DMS79 treated with DMSO at 0.1 percent for 48 hours (cell line): ENCODE measurements at places on chromosomes 2 and 18.

GRCh38 chr18:31146809-31147208 is 15.8 kb downstream of the DSC1 start:
- DNase-seq, result no peak

DNA sequence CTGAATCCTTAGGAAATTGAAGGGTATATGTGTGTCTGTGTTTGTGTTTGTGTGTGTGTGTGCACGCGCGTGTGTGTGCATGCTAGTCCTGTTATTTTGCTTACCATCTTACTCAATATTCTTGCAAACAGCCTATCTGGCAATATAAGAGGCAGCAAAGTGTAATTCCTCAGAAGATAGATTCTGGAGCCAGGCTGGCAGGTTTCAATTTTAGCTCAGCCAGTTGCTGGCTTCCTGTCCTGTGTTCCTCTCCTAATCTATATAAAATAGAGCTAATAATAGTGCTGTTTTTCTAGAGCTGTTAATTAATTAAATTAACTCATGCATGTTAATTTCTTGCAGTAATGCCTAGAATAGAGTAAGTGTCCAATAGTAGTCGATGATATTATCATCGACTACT is 256.2 kb downstream of the PIK3C3 start:
- no peak for DNase-seq

DNA sequence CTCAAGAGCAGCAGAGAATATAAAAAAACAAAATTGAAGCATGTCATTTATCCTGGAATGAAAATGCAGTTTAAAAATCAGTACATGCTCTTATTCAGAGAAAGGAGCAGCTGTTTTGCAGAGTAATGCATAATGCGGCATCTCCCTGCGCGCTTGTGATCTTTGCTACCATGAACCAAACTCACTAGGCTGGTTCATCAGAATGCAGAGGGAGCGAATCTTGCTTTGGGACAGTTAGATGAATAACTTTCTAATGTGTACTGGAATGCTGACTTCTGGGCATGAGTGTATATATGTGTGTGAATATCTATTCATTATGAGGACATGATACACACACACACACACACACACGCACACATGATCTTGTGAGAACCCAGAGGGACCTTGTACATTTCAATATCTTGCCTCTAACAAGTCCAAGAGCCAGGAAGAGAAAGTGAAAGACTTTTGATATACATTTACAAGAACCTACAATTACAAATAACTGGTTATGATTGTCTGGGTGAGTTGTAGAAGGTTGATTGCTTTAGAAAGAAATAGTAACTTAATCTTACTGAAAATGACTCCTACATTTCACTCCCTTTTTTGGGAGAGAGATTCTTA is 54.1 kb upstream of the THOC1 start:
- DNase-seq, result no peak

- DNase-seq, result peak; percentile 44
These were observed 903 bp downstream of the KCNG3 start for GRCh38 chr2:42492691-42493467.

DNA sequence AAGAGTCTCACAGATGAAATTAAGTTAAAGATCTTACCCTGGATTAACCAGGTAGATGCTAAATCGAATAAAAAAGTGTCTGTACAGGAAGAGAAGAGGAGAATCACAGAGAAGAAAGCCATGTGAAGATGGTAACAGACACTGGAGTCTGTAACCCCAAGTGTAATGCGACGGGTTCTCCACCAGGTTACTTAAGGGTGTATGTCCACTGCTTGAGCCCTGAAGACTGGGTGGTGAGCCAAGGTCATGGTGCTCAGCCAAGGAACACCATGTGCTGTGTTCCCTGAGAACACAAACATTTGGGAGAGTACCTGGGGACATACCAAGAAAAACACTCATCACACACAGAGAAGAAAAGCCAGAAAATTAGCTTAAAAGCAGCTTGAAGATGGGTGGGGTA is 8.2 kb upstream of the ACADL start:
- DNase-seq, result no peak

- DNase-seq, result no peak
These were observed 342.0 kb upstream of the DLGAP1 start for GRCh38 chr18:4797002-4797685.

DNA sequence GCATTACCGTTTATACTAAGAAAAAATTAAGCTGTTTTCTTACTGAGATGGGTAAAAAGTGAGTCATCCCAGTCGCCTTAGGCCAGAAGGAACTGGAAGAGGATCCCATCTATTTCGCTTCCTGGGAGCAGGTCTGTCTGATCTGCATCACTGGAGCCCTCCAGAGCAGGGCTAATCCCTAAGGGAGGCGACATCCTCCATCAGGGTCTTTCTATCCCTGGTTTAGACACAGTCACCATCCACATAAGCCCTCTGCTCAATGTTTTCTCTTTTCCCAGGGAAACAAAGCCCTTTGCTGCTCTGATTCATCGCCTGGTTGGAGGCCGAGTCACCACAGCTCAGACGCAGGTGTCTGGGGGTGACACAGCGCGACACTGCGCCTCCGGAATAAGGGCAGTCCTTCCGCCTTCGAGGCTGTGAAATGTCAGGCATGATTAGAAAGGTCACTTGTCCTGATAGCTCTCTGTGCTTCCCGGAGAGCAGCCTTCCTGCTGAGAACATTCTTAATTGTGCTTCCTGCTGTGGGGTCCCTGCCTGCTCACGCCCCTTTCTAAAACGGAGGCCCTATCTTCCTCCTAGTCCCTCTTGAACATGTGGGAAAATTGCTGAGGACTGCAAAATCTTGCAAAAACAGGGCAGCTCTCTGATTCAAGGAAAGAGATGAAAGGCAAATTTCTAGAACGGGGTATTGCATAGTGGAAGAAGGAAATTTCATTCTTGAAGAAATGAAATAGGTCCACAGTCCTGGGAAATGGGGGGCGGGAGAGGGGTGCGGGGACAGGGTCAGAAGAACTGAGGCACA is 56.3 kb downstream of the MARCHF4 start:
- DNase-seq, result no peak

- DNase-seq, result no peak
These were observed 18.8 kb downstream of the ZNF385B start for GRCh38 chr2:179842498-179843153.

DNA sequence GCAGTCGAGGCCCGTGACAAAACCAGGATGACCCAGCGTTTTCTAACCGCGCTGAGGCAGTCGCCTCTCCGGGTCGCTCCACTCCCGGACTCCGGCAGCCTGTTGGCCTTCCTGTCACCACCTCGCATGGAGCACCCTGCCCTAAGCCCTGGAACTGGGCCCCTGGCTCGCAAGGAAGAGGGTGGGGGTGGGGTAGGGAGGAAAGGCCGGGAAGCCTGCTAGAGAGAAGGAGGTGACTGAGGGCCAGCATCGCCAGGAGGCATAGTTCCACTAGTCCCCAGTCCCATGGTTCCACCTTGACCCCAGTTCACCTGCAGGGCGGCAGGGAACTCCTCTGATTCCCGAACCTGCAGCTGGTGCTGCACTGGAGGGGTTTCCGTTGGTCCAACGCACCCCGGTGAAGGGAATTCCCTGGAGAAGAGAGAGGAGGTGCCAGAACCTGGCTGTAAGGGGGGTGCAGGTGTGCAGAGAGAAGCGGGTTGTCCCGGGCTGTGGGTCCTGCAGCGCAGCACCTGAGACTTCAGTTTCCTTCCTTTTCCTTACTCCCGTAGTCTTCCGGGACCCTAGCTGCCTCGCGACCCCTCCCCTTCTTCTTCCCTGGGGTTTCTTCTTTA is 11.8 kb upstream of the EN1 start:
- DNase-seq, result no peak

DNA sequence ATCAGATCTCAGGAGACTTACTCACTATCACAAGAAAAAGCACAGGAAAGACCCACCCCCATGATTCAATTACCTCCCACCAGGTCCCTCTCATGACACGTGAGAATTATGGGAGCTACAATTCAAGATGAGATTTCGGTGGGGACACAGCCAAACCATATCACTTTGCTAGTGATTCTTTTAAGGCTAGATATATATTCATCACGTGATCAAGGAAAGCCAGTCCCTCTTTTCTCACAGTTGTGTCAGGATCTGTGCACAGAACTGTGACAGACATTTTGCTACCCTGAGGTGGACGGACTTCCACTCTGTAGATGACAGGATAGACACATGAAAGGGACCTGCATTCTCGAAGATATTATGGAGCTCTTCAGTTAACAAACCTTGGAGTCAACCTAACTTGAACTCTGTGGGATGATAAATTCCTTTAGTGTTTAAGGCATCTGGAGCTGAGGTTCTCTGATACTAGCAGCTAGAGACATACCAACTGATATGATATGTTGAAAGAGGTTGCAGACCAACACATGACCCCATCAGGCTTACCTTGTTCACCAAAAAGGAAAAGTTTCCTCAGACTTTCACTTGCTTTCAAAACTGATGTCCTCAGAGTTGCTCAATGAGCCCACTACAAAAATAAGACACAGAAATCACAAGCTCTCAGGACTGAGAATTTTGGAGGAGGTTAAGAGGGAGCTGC is 66.3 kb upstream of the SCG2 start:
- no peak for DNase-seq

DNA sequence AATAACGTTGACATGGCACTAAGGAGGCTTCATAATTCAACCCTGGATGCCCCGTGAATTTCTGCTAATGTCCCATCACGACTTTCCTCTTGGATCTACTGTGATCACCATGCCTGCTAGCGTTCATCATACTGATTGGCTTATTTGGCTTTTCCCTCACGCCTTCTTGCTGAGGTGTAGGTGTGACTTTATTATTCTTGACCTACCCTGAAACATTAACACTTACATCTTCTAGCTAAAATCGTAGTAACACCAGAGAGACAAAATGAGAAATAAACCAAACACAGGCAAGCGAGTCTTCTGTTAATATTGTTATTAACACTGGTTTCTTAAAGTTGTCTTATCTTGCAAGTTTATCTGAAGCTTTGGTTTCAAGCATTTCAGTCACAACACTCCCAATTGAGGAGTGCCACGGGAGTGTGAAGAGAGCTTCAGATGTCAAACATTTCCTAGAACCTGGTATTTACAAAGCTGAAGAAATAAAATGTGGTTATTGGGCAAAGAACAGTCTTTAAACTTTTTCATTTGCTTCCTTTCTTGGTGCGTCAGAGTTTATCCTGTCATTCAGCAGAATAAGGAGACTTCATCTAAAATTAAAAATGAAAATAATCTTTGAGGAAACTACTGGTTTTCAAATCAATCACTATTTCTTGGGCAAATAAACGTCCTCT is 15.4 kb upstream of the STAT1 start:
- no peak for DNase-seq

DNA sequence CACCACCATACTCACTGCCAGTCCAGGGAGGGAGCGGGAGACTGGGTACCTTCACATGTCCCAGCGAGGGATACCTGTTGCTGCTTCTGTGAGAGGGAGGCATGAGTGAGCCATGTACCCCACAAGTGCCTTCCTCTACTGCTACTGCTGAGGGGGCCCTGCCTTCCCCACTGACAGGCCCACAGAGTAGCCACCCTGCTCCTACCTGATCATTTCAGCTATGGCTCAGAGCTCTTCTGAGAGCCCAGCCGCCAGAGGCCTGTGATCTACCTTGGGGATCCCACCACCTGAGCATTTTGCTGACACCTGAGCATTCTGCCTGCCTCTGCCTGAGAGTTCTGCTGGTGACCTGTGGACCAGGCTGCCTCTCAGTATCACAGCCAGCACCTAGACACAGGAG is 137.6 kb downstream of the FSIP2 start:
- no peak for DNase-seq

DNA sequence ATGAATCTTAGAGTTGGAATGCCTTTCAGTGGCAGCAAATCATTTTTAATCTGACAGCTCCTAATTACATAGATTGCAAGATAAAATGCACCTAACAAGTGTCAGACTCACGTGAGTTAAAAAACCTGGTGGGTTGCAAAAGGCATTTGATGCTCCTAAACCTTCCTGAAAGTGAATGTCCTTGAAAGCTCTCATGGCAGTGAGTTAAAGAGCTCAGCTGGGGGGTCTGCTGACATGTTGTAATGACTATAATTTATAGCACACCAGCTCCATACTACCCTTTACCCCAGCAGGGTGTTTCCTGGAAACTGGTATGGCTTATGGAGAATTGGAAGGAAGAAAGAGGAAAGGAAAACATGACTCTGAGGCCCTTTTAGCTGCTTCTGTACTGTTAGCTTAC is 91.9 kb upstream of the CAVIN2 start:
- no peak for DNase-seq

- no peak for DNase-seq
These were observed 23.0 kb downstream of the ZFP36L2 start for GRCh38 chr2:43203373-43203772.

DNA sequence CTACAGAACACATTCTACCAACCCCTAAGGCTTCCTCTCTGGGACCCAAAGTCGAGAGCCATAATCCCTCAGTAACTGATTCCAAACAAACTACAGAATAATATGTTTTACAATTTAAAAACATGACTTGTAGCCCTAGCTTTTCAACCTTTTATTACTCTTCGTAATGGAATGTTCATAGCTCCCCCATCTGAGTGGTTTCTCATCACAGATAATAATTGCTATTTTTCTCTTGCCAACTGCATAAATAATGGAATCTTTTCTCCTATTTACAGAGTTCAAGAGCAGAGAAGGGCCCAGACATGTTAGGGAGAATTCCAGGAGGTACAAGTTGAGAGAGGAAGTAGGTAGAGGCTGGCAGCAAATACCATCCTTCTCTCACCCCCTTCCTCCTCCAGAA is 59.9 kb upstream of the CERS6 start:
- no peak for DNase-seq

DNA sequence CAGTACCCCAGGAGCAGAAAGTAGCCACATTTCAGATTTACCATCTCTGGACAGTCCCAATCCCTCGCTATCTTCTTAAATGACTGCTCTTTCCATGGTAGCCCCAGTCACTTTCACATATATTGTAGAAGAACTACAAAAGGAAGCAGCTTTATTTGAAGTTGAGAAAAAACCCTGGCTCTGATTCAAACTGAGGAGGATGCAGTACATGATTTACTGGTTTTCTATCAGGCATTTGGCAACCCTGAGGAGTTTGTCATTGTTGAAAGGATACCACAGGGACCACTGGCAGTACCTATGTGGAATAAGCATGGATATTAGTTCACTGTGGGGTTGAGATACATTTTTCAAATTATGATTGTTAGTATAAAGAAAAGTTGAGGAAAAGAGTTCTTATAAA is 640.9 kb upstream of the SETBP1 start:
- no peak for DNase-seq

DNA sequence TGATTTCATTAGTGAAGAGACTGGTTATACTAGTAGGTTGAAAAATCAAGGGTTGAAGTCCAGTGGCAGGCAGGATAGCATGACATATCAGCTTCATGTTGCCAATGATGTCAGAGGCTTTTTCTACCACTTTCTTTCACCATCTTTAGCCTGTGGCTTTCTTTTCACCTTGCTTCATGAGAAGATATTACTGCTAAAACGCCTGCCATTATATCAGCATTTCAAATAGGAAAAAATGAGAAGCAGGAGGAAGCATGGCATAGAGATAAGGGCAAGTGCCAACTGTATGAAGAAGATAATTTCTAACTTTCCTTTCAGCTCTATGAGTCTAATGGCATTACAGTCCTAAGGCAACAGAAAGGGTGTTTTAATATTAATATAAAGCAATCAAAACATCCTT is 270.2 kb upstream of the SYT4 start:
- DNase-seq, result no peak

GRCh38 chr2:99865818-99866676 is 276.3 kb downstream of the AFF3 start:
- no peak for DNase-seq
